ENCODE measurements at places on chromosomes 7 and 10. TPM values are rescaled to one million over a fixed set of nuclear protein-coding genes. Genes with fewer than 3 reads are reported as not detected.

- DNase-seq: no peak
Measured at GRCh38 chr7:11236680-11237079, 263.0 kb downstream of the PHF14 start.

Gene MEOX2
- not detected for total RNA-seq

DNA sequence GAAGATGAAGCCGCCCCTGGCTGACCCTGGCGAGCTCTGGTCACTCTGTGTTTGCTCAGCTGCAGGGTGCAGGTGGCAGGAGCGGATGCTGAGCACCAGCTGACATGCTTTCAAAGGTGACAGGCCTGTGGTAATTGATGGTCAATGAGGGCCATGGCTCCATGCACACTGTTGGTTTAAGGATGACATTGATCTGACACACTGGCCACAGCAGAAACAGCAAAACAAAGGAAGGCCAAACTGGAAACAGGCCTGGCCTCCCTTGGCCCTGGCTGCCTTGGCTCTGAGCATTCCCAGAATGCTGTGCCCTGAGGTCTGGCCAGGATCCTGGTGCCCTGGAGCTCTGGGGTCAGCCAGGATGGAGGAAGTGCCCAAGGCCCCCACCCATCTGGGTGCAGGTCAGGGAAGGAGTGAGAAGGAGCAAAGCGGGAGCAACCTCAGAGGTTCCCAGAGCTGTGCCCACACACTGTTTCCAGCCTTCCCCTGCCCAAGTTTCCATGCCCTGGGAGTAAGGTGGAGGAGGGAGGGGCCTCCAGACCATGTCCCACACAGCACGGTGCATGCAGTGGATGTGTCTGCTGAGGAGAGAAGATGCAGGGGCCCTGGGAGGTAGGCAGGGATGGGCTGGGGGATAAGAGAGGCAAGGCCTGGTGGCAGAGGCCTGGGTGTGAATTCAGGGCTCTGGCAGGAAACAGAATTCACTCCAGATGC, 302.2 kb downstream of the RPS24 start:
- no peak for DNase-seq

- DNase-seq: no peak
Measured at GRCh38 chr10:72311667-72312066, 37.9 kb downstream of the DDIT4 start.

GRCh38 chr10:74282848-74283210, 131.8 kb downstream of the ADK start:
- no peak for DNase-seq

Gene CYP26A1
- total RNA-seq: not detected

Gene PROSER2
- 6.2 TPM for total RNA-seq

DNA sequence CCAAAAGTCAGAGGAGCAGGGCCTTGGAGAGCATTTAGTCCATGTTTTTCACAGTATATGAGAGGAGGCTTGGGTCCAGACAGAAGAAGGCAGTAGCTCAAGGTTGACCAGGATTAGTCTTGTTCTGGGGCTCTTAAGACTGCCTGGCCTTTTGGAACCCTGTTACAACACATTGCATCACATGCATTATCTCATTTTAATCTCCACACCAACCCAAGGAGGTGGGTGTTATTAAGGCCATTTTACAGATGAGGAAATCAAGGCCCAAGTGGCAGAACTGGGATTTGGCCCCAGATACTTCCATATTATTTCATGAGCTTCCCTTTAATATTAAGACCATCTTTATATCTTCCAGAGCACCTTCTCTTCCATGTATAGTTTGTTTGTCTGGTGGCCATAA, 38.8 kb downstream of the RPS24 start:
- DNase-seq: no peak

Data from transverse colon (tissue), 4 donors.